Lung (tissue), 17 donors: ENCODE measurements at places on chromosomes 1 and 21.

DNA sequence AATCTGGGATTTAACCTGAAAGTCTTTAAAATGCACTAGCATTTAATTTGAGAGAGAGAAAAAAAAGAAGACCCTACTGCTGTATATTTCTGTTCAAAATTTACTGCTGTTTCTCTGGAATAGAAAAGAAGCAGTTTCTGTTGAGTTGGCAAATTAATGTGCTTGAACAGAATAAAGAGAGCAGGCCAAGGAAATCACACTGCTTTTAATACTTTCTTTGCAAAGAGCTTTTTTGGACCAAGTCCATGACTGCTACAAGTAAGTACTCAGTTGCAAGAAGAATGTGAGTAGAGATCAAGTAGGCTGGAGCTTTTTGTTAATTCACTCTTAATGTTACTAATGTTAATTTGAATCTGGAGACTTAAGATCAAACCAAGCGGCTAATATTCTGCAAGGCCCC, 336.2 kb upstream of the SGIP1 start:
- DNase-seq, result no peak

GRCh38 chr1:54501849-54502248, 46.2 kb upstream of the ACOT11 start:
- no peak for DNase-seq

DNA sequence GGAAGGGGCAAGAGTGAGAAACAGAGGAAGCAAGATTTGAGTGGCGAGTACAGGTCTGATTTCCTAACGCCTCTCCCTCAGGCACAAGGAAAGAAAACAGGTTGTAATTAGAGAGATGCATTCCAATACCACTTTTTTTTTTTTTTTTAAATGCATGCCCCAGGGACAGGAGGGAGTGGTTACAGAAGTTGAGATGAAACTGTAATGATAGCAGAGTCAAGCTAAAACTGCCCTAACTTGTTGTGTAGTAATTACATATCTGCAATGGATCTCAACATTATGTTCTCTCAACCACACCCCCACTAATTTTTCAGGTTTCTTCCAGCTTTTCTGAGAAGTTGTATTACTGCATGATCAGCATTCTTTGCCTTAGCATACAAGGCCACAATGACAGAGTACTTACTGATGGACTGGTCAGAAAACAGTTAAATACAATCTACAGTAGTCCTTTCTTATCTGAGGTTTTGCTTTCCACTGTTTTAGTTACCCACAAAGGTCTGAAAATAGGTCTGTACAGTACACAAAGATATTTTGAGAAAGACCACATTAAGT, 5.5 kb downstream of the ETV3 start:
- no peak for DNase-seq

GRCh38 chr1:11543796-11544195, 64.8 kb downstream of the DISP3 start:
- no peak for DNase-seq

GRCh38 chr1:235246022-235246948, 81.7 kb downstream of the ARID4B start:
- DNase-seq, result no peak
